Left ventricle myocardium inferior (tissue), 1 donor: ENCODE measurements at places on chromosomes 5 and 9. TPM values are rescaled to one million over a fixed set of nuclear protein-coding genes. Genes with fewer than 3 reads are reported as not detected.

- no peak overlapping the region for H3K27ac ChIP-seq
- peaks cover 58% of the 10 kb centered on the region for H3K36me3 ChIP-seq
- H3K4me3 ChIP-seq, result no peak overlapping the region
- H3K27me3 ChIP-seq, result no peaks in the 10 kb centered on the region
- no peaks in the 10 kb centered on the region for H3K4me1 ChIP-seq
- no peak for DNase-seq
Measured at GRCh38 chr5:6365977-6366590, 12.3 kb downstream of the MED10 start.

GRCh38 chr9:87445646-87446045, 52.0 kb upstream of the DAPK1 start:
- H3K27ac ChIP-seq, result no peak overlapping the region
- H3K27me3 ChIP-seq, result no peaks in the 10 kb centered on the region
- H3K4me1 ChIP-seq, result no peaks in the 10 kb centered on the region
- no peak overlapping the region for H3K4me3 ChIP-seq
- no peaks in the 10 kb centered on the region for H3K36me3 ChIP-seq

Gene FAM78A
- total RNA-seq, result 47.3 TPM

Gene LRRTM2
- total RNA-seq, result not detected

GRCh38 chr5:1673042-1673677, 126.5 kb downstream of the MRPL36 start:
- H3K4me3 ChIP-seq, result no peak overlapping the region
- H3K4me1 ChIP-seq, result no peaks in the 10 kb centered on the region
